ENCODE measurements at places on chromosomes 2 and 18.

DNA sequence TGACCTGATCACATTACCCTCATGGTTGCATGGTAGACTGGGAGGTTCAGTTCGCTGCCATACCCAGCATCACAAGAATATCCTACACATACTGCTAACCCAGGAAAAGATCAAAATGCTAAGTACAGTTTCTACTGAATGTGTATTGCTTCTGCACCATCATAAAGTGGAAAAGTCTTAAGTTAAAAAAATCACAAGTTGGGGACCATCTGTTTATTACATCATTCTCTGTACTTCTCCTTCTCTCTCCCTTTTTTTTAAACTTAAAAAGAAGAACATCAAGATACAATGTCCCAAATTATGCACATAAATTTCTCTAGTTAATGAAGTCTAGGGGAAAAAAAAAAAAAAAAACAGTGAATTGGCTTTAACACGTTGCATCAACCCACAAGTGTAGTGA, 43.3 kb downstream of the NBAS start:
- DNase-seq: no peak

GRCh38 chr2:205261516-205262020, 420.7 kb upstream of the NRP2 start:
- DNase-seq: no peak

DNA sequence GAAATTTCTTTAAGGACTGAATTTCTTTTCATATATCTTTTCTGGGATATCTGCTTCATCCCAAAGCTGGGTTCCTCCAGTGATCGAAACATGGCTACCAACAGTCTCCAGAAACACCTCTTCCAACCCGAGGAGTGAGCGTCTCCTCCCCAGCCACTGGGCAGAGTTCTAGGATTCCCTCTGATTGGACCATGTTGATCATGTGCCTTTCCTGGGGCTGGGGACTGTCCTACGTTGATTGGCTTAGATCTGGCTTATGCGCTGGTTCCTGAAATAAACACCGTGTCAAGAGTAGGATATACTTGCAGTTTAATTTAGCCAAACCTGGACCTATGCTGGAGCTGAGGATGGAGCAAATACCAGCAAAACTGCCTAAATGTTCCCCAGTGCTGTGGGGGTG, 55.5 kb upstream of the SLC16A14 start:
- DNase-seq: no peak

DNA sequence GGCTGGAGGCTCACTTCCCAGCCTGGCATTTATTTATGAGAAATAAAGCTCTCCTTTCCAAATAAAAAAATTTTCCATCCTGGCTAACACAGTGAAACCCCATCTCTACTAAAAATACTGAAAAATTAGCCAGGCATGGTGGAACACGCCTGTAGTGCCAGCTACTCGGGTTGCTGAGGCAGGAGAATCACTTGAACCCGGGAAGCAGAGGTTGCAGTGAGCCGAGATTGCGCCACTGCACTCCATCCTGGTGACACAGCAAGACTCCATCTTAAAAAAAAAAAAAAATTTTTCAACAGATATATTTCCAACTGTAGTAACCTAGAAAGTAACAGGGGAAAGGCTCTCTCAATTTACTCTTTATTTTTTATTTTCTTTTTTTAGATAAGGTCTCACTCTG, 6.1 kb upstream of the PCBP1 start:
- DNase-seq: no peak

DNA sequence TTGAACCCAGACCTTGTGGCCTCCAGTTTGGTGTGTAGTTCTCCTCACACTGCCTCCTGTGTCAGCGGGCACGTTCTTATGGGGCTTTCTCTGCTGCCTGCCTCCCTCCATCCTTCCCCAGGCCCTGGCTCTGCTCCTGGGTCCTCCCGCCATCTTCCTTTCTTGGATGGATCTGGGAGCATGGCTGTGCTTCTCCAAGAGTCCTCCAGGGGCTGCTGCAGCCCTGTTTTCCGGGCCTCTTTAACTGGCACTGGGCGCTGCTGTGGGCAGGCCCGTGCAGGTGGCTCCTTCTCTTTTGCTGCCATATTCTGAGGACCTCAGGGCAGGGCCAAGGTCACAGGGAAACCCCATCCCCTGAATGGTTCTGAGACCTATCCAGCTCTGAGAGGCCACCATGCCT, 17.8 kb downstream of the THNSL2 start:
- DNase-seq: no peak

DNA sequence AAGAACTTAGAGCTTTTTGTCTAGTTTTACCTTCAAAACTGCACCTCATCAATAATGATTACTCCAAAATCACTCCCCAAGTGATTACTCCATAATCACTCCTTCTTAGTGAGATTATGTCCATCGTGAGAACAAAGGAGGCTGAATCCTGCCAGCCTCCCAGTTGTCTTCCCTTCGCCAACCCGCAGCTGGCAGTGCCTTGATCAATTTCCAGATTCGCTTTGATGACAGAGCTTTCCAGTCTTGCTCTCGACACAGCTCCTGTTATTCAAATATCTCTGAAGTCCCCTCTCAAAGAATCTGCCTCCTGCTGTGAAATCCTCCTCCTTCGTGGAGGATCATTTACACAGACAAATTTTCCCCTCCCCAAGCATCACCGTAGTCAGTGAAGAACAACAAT, 237.7 kb downstream of the EIPR1 start:
- DNase-seq: no peak

DNA sequence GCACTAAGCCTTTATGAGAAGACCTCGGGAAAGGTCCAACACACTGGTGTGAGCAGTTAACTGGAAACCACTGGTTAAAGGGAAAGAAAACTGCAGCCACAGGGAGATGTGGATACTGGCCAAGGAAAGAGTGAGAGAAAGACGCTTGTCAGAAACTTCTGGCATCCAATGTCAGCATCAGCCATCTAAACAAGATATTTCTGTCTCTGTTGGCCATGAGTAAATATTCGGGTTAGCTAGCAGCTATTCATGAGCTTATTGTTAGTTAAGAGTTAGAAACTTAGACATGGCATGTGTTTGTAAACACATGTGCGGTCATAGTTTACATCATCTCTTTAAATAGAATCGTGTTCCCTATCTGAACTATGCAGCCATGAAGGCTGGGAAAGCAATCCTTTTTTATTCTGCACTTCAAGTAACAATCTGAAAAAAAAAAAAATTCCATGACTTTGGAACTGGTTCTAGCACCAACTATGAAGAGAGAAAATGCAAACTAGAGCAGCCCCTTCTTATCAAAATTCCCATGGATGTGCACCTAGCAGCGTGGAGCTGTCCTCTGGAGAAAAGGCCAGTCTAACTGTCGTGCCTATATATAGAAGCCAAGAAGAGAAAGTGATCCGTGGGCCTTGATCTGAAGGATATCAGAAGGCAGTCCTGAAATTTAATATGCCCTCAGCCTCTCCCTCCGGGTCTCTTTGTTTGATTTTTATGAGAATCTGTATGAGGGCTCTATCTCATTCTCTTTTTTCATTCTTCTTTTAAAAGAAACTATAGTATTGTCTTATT, 84.0 kb upstream of the RFX8 start:
- no peak for DNase-seq

GRCh38 chr18:78947291-78947690, 32.3 kb upstream of the SALL3 start:
- DNase-seq: no peak

- DNase-seq: no peak
These were observed 62.4 kb downstream of the PPP1R1C start for GRCh38 chr2:182048088-182048487.

- DNase-seq: no peak
These were observed 132.8 kb upstream of the SP5 start for GRCh38 chr2:170582313-170582712.

GRCh38 chr2:213015387-213016165, 135.8 kb downstream of the IKZF2 start:
- DNase-seq: no peak

DNA sequence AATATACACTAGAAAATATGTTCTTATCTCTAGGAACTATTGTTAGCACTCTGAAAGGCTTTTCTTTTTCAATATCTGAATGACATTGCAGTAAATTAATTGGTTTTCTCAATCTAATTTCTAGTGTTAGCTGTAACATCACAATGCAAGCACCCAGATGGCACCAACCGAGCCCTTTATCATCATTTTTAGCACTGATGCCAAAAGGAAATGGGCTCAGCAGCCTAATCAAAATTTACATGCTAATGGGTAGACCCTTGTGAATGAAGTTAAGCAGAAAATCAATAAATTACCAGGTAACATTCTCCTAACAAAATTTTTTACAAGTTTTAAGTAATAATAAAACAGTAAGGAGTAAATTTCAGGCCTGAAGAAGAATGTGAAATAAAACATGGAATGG, 53.5 kb upstream of the PGAP1 start:
- no peak for DNase-seq

GRCh38 chr2:234483568-234484251, 13.2 kb downstream of the ARL4C start:
- peak; percentile 59 for DNase-seq

- no peak for DNase-seq
These were observed at the start of gene KLHL41 for GRCh38 chr2:169509298-169509885. KLHL41 (plus strand) TSS chr2:169509702; CDS start chr2:169509779, 77 bp downstream.

GRCh38 chr2:122905431-122905830, 1119.7 kb upstream of the CNTNAP5 start:
- no peak for DNase-seq

- no peak for DNase-seq
These were observed 103.5 kb upstream of the PPP1CB start for GRCh38 chr2:28648147-28648546.

- no peak for DNase-seq
These were observed 41.7 kb downstream of the SUMO1 start for GRCh38 chr2:202196727-202197126.

DNA sequence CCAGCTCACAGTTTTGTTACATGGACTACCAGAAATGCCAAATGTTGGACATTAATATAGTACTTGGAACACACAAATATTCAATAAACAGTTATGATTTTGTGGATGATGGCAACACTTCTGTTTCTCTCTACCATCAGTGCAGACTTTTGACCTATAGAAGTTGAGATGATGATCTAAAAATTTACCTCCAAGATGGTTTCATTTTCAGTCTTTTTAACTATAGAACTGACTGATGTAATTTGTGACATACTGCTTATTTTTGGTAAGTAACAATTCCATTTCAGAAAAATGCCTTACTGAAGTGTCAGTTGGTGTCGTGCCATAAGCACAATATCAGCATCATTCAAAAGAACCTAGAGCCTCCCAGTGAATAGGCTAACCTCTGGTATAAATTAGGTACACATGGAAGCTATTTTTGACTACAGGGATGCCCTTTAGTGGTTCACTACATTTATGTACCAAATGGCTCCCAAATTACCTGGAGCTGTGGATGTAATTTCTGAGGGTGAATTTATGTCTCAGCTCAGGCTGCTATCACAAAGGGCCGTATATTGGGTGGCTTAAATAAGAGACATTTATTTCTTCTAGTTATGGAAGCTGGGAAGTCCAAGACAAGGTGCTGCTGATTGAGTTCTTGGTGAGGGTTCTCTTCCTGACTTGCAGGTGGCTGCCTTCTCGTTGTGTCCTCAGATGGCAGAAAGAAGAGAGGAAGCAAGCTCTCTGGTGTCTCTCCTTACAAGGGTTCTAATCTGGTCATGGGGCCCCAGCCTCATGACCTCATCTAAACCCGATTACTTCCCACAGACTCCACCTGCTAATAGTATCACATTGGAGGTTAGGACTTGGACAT, 66.5 kb downstream of the ALPK2 start:
- DNase-seq: no peak

DNA sequence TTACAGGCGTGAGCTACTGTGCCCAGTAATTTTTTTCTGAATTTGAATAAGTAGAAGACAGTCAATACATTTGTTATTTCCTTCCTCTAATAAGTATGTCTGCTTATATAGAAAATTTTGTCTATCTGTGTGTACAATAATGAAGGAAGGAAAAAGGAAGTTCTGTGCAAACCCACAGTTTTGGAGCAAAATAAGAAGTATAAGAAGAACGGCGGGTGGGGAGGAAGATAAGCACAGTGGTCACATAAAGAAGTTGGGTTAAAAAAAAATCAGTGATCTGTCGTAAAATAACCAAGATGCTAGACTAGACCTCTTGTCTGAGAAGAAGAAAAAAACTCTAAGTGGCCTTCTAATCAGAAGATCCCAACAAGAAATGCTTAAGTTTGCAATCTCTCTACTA, 20.2 kb downstream of the MGAT4A start:
- DNase-seq: no peak

DNA sequence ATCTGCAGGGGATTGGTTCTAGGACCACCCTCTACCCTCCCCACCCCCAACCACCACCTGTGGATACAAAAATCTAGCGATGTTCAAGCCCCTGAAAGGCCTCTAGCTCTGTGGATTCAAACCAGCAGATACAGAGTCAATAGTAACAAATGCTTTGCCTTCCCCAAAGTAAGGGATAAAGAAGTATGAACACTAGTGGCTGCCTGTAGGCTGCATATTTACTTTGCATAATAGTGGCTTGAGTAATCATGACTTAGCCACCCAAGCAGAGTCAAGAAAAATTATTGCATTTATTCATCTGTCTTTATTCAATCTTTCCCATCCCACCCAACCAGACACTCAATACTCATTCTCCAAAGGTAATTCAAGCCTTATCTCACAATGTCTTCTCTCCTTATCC, 43.8 kb downstream of the SOCS6 start:
- no peak for DNase-seq

DNA sequence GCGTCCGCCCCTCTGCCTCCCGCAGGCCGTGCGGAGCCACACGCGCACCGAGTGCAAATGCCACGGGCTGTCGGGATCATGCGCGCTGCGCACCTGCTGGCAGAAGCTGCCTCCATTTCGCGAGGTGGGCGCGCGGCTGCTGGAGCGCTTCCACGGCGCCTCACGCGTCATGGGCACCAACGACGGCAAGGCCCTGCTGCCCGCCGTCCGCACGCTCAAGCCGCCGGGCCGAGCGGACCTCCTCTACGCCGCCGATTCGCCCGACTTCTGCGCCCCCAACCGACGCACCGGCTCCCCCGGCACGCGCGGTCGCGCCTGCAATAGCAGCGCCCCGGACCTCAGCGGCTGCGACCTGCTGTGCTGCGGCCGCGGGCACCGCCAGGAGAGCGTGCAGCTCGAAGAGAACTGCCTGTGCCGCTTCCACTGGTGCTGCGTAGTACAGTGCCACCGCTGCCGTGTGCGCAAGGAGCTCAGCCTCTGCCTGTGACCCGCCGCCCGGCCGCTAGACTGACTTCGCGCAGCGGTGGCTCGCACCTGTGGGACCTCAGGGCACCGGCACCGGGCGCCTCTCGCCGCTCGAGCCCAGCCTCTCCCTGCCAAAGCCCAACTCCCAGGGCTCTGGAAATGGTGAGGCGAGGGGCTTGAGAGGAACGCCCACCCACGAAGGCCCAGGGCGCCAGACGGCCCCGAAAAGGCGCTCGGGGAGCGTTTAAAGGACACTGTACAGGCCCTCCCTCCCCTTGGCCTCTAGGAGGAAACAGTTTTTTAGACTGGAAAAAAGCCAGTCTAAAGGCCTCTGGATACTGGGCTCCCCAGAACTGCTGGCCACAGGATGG, 7.1 kb upstream of the WNT10A start:
- DNase-seq: no peak

GRCh38 chr2:178268435-178268834, 74.1 kb downstream of the OSBPL6 start:
- DNase-seq: no peak

DNA sequence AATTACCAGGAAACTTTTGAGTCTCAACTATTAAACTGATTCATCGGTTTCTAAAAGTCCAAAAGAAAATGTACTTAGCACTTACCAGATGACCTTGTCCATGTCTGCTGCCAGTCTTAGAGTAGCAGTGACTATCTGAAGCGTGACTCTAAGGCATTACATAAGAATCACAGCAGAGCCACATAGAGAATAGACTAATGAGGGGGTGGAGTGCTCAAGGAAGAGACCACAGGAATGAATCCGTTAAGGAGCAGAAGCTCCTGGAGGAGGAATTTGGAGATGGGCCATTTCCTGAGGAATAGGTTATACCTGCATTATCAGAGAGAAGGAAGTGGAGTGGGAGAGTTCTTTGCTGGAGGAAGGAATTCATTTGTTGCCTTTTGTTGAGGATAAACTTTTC, 116.0 kb downstream of the MAP3K20 start:
- DNase-seq: no peak

All from stimulated activated CD4-positive, alpha-beta T cell treated with anti-CD3 and anti-CD28 coated beads, TNF-alpha, amount 100 ng/mL, for 1 hour (primary cell).